ENCODE measurements at places on chromosomes 12 and 14. TPM values are rescaled to one million over a fixed set of nuclear protein-coding genes. Genes with fewer than 3 reads are reported as not detected.

The ERBB3 gene
- not detected for total RNA-seq

The CLEC7A gene
- total RNA-seq = not detected

The KCNH3 gene
- 0.32 TPM for total RNA-seq

The GPR132 gene
- total RNA-seq = not detected

The PTPN6 gene
- under 0.01 TPM for total RNA-seq

The A2M gene
- total RNA-seq = 3.5 TPM

The PLEKHD1 gene
- under 0.01 TPM for total RNA-seq

The STX2 gene
- total RNA-seq = 31.8 TPM

The TMTC2 gene
- total RNA-seq = 4.2 TPM

The CCDC175 gene
- not detected for total RNA-seq

The RFX4 gene
- total RNA-seq = not detected

The STON2 gene
- 0.32 TPM for total RNA-seq

The REM2 gene
- under 0.01 TPM for total RNA-seq

The MRPL52 gene
- total RNA-seq = 108 TPM

The ITGA7 gene
- 1.7 TPM for total RNA-seq

The NELL2 gene
- total RNA-seq = under 0.01 TPM

The KRT3 gene
- total RNA-seq = not detected

The FGF23 gene
- total RNA-seq = not detected

The OR4E2 gene
- not detected for total RNA-seq

The MYL2 gene
- total RNA-seq = not detected

The PLEKHH1 gene
- under 0.01 TPM for total RNA-seq

The CLEC1A gene
- total RNA-seq = 24.4 TPM

The TEX52 gene
- not detected for total RNA-seq

The CIDEB gene
- total RNA-seq = 3.2 TPM

The RPL10L gene
- total RNA-seq = not detected

The POTEM gene
- total RNA-seq = not detected

The PTCSC3 gene
- not detected for total RNA-seq

The OTX2 gene
- total RNA-seq = not detected

Data from epithelial cell of umbilical artery (primary cell).